Bone marrow (tissue), 2 donors: ENCODE measurements at places on chromosomes 16 and 17.

DNA sequence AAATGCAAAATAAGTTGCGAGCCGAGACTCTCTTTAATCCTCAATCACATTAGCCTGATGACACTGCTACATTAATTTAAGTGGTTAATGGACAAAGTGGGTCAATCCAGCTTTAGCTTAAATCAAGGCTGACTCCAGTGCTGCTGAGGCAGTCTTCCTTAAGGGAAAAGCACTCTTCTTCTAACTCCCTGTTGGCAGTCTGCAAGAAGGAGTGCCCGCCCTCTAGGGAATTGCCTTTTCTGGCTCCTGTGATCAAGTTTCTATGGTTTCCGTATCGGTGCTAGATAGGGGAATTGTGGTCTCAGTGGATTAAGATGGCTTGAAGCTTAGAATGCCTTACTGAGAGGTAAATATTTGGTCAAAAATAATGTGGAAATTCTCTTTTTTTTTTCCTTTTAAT is 41.0 kb downstream of the HS3ST3B1 start:
- DNase-seq, result no peak

DNA sequence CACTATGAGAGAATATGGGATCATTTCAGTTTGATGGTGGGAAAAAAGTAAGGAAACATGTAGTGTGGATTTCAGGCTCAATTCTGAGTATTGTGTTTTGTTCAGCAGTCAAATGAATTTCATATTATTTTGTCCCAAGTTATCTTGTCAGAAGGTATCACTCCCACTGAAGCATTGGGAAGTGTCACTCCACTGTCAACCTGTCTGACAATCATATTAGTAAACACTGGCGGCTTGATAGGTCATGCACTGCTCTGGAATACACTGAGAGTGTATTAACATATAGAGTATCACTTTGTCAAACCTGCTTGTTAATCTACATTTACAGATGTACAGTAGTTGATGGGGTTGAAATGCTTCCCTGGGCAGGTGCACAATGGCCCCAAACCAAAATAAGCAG is 203.6 kb downstream of the HS3ST3A1 start:
- DNase-seq, result no peak

DNA sequence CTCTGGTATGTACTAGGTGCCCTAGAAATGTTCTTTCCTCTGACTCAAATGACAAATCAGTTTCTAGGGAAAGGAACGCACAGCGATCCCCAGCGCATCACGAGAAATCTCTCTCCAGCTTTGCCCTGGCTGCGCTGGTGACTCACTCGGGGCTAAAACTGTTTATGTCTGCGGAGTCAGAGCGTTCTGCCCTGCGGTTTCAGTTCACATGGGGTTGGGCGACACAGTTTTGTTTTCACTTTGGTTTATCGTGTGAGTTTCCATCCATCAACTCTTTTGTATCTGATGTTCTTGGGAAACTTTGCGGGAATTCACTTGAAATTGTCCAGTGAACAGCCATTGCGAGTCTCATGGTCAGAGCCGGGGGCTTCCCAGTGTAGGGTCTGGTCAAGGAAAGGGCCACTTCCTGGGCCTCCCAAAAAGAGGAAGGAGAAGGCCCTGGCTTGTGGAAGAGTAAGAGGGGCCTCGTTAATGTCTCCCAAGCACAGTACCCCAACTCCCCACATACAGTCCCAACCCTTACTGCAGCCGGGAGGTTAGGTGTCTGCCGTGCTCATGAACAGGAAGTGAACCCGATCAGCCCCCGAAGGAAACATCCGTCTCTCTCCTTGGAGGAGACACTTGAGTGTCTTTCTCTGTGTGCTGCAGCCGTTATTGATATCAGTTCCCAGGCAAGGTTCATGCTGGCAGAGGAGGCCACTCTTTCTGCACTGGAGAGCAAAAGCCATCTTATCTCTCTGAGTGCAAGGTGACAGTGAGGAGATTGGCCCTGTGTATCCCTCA is 643.2 kb downstream of the WWOX start:
- no peak for DNase-seq

DNA sequence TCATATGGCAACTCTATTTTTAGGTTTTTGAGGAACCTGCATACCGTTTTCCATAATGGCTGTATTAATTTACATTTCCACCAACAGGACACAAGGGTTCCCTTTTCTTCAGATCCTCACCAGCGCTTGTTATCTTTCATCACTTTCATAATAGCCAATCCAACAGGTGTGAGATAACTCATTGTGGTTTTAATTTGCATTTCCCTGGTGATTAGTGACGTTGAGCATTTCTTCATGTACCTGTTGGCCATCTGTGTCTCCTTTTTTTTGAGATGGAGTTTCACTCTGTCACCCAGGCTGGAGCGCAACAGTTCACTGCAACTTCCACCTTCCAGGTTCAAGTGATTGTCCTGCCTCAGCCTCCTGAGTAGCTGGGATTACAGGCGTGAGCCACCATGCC is 36.2 kb upstream of the ABCC3 start:
- DNase-seq, result no peak

GRCh38 chr16:50627419-50627818 is 53.7 kb downstream of the SNX20 start:
- no peak for DNase-seq

- no peak for DNase-seq
Measured at GRCh38 chr16:58503863-58504688, 4.1 kb downstream of the NDRG4 start.

DNA sequence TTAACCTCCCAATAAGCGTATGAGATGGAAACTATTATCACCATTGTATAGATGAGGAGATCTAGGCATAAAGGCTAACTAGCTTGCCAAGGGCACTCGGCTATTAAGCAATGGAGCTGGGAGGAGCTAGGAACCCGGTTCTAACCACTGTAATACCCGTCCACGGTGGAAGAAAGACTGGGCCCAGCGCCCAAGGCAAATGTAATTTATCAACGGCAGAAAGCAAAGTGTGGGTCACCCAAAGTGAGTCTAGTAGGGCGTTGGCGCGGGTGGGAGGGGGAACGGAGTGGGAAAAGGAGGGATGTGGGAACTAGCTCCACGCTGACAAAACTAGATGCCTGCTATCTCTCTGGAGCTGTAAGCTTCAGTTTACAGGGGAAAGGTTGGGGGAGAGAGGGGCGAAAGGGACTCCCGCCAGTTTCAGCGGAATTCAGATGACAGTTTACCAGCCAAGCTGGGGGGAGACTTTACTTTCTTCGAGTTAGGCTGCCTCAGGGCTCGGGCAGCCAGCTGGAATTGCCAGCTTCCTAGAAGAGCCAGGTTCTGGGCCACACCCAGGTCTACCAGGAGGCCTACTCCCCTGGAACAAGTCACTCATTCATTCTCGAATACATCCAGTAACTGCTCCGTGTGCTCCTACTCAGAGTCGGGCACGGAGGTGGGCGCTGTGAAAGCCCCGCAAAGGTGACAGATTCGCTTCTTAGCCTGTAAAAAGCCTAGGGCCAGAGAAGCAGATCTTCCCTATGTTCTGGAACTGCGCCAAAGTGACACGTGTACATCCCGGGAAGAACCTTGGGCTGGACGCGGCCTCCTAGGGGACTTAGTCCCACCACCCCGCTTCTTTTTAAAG is 837 bp downstream of the LRRC59 start:
- DNase-seq, result no peak

- DNase-seq, result no peak
Measured at GRCh38 chr17:55420067-55420775, 1.4 kb downstream of the MMD start.

GRCh38 chr17:1412185-1413110 is 12.4 kb upstream of the YWHAE start:
- no peak for DNase-seq

- no peak for DNase-seq
Measured at GRCh38 chr17:8470447-8471047, 34.9 kb downstream of the NDEL1 start.

- no peak for DNase-seq
Measured at GRCh38 chr17:48555258-48556228, 10.6 kb upstream of the HOXB2 start.

GRCh38 chr16:78727536-78727935 is 628.1 kb downstream of the WWOX start:
- no peak for DNase-seq

DNA sequence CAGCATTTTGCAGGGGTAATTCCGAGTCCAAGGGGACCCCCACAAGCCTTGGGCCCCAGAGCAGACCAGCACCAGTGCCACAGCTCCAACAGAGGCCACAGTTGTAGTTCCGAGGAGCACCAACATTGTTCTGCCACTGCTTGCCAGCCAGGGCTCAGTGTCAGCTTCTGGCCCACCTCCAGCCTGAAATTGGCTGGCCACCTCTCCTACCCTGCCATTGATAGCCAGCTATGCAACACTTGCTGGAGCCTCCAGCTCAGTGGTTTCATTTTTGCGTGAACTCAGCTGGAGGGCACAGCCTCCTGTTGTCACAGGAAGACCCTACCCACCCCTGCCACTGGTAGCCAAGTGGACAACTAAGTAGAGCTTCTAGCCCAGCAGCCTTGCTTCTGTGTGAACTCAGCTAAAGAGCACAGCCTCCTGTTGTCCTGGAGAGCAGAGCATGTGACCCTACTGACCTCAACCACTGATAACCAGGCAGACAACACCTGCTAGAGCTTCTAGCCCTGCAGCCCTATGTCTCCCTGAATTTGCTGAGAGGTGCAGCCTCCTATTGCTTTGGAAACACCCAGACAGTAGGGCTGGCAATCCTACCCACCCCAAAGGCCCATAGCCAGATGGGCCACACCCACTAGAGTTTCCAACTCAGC is 24.9 kb downstream of the HYDIN start:
- DNase-seq, result no peak

DNA sequence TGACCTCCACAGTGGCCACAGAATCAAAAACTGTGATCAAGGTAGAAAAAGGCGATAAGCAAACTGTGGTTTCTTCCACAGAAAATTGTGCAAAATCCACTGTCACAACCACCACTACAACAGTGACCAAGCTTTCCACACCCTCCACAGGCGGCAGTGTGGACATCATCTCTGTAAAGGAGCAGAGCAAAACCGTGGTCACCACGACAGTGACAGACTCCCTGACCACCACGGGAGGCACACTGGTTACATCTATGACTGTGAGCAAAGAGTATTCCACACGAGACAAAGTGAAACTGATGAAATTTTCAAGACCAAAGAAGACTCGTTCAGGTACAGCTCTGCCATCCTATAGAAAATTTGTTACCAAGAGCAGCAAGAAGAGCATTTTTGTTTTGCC is 83.6 kb downstream of the C17orf58 start:
- DNase-seq, result no peak

GRCh38 chr16:2147981-2148671 is at the start of gene RAB26:
Gene RAB26, plus strand, starts transcription at chr16:2148625. Its CDS starts 159 bp downstream, at chr16:2148784.
- no peak for DNase-seq

DNA sequence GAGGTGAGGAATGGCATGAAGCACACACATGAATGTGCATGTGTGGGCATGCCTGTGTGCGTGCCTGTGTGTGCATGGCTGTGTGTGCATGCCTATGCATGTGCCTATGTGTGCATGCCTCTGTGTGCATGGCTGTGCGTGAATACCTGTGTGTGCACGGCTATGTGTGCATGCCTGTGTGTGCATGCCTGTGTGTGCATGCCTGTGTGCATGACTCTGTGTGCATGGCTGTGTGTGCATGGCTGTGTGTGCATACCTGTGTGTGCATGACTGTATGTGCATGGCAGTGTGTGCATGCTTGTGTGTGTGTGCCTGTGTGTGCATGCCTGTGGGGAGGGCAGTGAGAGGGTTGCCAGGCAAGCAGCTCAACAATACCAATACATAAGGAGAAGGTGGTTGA is 276.5 kb upstream of the ERCC4 start:
- no peak for DNase-seq

GRCh38 chr17:48393283-48393682 is 36.7 kb downstream of the SKAP1 start:
- no peak for DNase-seq

- DNase-seq, result no peak
Measured at GRCh38 chr16:67654403-67654911, 5.6 kb downstream of the ACD start.

GRCh38 chr17:78759203-78759968 is 22.7 kb downstream of the CYTH1 start:
- no peak for DNase-seq

DNA sequence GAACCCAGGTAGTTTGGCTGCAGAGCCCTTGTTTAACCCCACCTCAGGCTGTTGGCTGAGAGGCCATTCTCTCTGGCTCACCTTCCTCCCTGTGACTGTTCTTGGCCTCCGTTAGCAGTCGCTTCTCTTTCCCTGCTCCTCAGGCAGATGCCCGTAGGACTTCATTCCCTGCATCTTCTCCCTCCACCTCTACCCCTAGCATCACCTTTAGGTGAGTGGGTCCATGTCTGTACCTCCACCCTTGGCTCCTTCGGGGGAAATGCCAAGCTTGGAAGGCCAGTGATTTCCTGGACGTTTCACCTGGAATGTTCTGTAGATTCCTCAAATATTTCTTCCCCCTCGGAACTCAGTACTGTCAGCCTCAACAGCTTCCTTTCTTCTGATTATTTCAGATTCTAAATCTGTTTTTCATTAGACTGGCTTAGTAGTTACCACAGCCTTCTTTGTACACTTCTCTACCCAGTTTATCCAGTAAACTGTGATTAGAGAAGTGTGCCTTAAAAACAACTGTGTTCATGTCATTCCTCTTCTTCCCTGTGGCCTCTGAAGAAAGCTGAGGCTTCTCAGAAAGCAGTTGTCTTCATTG is 227.9 kb downstream of the MSI2 start:
- no peak for DNase-seq

DNA sequence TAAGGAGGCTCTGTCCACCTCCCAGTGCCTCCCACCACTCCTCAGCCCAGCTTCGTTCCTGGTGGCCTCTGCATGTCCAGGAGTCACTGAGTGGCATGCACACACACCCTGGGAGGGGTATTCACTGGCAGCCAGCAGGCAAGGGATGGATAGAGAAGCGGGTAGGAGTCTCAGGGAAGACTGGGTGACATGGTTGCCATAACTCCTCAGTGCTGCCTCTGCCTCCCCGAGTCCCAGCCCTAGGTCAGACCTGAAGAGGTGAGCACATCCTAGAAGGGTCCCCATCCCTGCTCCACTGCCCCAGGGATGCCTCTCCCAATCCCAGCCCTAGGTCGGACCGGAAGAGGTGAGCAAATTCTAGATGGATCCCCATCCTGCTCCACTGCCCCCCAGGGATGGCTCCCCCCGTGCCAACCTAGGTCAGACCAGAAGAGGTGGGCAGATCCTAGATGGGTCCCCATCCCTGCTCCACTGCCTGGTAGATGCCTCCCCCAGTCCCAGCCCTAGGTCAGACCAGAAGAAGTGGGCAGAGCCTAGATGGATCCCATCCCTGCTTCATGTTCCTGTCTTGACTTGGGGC is 197.0 kb downstream of the IRF8 start:
- DNase-seq, result no peak
